ENCODE measurements at places on chromosomes 13 and 19. TPM values are rescaled to one million over a fixed set of nuclear protein-coding genes. Genes with fewer than 3 reads are reported as not detected.

PRDX2 gene
- polyA plus RNA-seq, result 664 TPM

JSRP1 gene
- 0.37 TPM for polyA plus RNA-seq

ATP8A2 gene
- polyA plus RNA-seq, result 0.73 TPM

SUGP1 gene
- 34.7 TPM for polyA plus RNA-seq

TEX29 gene
- polyA plus RNA-seq, result not detected

APOC4 gene
- not detected for polyA plus RNA-seq

SHISA7 gene
- polyA plus RNA-seq, result not detected

LYPD3 gene
- polyA plus RNA-seq, result 2.2 TPM

RFPL4A gene
- polyA plus RNA-seq, result not detected

PRSS57 gene
- not detected for polyA plus RNA-seq

KLHL1 gene
- 0.13 TPM for polyA plus RNA-seq

TMEM238 gene
- polyA plus RNA-seq, result 8.1 TPM

SELENOV gene
- polyA plus RNA-seq, result not detected

HSPB6 gene
- 53.1 TPM for polyA plus RNA-seq

PTPRH gene
- polyA plus RNA-seq, result not detected

OR7A5 gene
- not detected for polyA plus RNA-seq

MYO16 gene
- 0.43 TPM for polyA plus RNA-seq

BICRA gene
- polyA plus RNA-seq, result 3.2 TPM

CGB1 gene
- polyA plus RNA-seq, result not detected

PGLYRP1 gene
- not detected for polyA plus RNA-seq

ZNF442 gene
- polyA plus RNA-seq, result 2.1 TPM

SIGLEC14 gene
- polyA plus RNA-seq, result 0.26 TPM

Data from kidney (tissue), 22 donors.